Activated T-cell treated with anti-CD3 and anti-CD28 coated beads, Interleukin-2, amount 50 U/mL, for 48 hours (primary cell): ENCODE measurements at places on chromosomes 7 and 10.

GRCh38 chr7:136845899-136846465 lies 22.5 kb upstream of the CHRM2 start:
- no peak for DNase-seq

GRCh38 chr10:123229927-123230630 lies 75.9 kb downstream of the BUB3 start:
- DNase-seq = no peak

DNA sequence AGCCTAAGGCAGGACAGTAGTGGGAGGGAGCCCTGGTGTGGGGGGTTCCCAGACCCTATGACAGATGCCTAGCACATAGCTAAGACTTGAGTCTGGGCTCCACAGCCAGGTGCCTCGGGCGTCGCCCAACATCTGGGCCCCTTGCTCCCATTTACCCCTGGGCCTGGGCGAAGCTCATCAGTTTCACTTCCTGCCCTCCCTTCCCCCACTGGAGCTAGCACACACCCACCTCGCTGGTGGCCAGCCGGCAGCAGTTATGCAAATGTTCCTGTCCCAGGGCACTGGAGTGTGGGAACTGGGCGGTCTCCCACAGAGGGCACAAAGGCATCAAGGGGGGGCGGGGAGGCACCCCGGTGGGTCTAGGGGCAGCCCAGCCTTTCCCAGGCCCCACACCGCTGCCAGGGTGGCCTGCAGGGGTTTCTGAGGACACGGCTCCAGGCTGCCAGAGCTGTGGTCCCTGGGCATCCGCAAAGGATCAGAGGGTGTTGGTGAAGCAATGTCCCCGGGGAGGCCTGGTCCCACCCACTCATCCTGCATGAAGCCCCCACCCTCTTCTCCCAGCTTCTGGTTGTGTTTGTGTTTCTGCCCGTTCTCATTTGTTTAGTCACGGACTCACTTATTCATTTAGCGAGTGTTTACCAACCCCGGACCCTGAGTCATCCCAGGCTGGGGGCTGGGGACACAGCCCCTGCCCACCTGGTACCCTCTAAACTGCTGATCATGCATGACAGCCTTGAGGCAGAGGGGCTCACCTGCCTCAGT lies 20.4 kb downstream of the SH2B2 start:
- peak; percentile 54 for DNase-seq

DNA sequence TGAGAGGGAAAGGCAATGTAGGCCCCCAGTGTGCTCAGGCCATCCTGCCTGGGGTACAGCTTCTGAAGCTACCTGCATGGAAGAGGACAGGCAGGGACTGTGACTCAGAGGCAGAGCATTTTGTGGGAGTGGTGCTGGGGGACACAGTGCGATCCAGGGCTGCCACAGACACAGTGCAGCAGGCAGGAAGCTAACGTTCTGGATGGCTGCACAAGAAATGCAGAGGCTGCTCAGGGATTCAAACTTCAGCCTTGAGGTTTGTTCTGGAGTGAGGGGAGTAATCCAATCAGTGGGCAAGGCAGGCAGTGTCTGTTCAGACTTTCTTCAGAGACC lies 648.0 kb upstream of the IGFBP3 start:
- DNase-seq = no peak

DNA sequence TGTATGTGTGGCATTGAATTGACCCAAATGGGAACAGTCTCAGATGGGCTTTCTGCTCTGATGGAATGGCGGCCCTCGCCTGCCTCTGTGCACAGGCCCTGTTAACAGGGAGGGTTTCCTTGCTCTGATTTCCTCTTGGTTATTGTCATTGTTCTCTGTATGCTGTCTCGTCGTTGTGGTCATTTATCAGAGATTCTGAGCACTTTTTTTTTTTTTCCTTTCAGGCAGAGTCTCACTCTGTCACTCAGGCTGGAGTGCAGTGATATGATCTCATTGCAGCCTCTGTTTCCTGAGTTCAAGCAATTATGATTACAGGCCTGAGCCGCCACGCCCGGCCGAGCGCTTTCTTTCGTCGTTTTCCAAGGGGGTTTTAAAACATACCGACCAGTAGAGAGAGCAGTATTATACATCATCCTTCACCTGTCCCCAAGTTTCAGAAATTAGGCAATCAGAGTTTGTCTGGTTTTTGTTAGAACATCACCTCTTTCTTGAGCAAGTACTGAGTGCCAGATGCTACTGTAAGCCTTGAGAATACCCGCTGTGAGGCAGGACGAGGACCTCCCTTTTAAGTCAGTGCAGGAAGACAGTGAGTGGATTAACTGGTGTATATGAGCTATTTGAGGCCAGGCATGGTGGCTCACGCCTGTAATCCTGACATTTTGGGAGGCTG lies 6.5 kb downstream of the CHST12 start:
- DNase-seq = no peak

DNA sequence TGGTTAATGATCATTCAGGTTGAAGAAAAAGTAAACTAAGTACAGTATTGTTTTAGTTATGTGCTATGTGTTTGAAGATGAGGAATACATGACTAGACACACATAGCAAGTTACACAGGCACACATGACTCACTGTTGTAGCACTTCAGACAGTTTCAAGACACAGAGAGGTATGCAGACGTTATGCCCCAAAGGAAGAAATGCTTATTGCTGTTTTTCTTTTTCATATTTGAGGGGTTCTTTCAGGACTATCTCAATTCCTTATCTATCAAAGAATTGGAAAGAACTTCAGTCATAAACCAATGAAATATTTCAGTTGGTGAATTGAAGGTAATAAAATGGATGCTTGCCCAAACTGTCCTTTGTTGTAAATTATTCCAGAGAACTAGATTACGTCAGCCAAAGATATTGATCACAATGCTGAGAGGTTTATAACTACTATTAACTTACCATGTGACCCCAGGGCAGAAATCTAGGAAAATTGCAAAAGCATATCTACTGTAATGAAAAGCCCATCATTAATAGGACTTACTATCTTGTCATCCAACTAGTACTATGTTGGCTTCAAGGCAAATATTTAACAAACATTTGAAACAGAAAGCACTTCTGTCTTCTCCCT lies 61.2 kb upstream of the CAPZA2 start:
- DNase-seq = no peak

GRCh38 chr10:72812753-72813430 lies 80.6 kb upstream of the OIT3 start:
- DNase-seq = no peak

GRCh38 chr7:118590107-118590506 lies 365.6 kb downstream of the ANKRD7 start:
- no peak for DNase-seq

DNA sequence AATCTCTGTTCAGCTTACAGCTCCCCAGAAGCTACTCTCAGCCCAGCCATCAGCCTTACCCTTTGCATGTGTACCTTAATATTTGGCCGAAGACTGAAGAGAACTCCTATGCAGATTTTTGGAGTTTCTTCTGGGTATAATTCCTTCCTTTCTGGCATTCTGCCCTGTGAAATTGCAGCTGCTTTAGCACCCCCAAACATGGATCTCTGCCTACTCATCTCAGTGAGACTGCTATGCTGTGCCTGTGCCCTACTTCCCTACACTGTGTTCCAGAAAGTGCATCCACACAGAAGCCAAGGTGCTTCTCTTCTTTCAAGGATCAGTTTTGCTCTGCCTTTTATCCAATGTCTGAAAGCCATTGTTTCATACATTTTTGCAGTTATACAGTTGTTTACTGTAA lies 81.6 kb downstream of the NPY start:
- no peak for DNase-seq

GRCh38 chr10:91341686-91342085 lies 68.5 kb upstream of the HECTD2 start:
- no peak for DNase-seq

DNA sequence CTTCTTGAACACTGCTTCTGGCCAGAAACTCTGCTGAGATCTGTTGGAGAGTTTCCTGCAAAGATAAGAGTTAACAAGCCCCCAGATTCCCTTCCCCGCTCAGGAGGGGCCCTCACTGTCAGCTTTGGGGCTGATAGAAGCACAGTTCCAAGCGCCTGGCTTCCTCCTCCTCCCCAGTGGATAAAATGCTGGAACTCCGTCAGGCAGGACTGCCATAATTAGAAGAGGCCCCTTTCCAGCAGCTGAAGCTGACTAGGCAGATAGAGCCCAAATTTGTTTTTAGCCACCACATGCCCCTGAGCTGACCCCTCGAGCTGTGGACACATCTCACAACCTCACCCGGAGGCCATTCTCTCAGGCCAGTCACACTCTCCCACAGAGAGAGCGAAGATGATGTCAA lies 89.4 kb downstream of the TBXAS1 start:
- DNase-seq = no peak

DNA sequence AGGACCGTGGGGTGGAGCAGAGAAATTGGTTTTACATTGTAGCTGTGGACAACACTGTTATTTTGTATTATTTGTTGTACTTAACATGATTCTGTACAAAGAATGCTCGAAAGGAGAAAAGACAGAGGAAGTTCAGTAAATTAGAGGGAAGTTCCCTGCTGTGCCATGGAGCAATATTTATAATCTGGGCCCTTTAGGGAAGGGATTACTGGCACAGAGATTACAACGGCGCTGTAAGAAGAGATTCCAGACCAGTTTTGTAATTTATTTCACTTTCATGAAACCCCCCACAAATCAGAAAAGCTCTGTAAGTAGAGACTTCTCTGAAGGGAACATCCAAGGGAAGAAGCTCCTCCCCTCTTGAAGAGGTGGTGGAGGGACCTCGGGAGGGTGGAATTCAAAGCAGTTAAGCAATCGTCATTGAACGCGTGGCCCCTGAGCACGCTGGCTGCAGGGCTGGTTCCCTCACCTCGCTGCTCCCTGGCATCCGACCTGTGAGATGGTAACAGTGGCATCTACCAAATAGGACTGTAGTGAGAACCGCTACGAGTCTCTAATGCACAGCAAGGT lies 113.5 kb downstream of the KLF6 start:
- DNase-seq = no peak

DNA sequence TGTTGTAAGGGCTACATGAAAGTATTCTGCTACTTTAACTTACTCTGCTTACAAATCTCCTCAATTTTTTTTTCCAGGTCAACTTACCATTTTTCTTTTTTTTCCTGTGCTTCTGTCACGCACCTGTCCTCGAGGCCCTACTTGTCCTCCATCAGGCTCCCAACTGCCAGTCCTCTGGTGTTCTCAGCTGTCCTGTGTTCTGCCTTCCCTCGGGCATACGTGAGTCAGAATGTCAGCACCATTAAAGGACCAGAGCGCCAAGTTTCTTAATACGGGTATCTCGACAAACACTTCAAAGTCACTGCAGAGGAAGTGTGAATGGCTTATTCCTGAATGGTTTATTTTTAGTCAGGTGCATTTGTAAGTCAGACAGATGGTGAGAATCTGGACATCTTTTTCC lies at the start of gene TEX47:
TEX47 (minus strand) TSS at position 185 of the 400 bp plus-strand sequence. CDS start 795 bp downstream, outside the sequence.
- DNase-seq = no peak

DNA sequence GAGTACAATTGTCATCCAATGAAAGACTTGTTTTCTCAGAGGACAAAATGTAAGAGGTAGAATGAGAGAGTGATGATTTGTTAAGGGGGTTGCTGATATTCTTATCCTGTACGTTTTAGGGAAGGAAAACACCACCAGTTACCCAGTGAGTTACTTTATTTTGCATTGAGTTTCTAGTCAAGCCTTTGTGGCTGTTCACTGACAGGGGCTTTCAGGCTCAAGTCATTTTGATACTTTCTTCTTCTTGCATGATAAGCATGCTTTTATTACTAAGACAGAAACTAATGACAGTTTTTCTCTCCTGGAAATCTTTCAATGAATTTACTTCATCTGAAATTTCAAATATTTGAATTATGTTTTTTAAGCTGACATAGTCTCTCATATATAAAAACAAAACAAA lies 710.2 kb upstream of the POM121L12 start:
- DNase-seq = no peak

GRCh38 chr10:60818134-60818770 lies 40.0 kb downstream of the CDK1 start:
- DNase-seq = no peak

DNA sequence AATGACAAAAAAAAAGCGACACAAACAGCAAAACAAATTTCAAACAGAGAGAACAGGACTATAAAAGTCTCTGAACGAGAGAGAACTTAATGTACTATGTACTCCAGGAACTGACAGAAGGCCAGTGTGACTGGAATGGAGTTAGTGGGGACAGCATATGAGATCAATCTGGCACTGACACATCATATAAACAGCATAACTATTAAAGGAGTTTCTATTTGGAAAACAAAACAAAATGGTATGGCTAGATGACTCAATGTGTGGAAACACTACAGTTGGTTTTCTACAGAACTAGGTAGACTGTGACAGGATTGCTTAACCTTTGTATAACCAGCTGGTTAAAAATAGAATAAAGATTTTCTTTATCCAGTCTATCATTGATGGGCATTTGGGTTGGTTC lies 232.9 kb upstream of the KAT6B start:
- no peak for DNase-seq

DNA sequence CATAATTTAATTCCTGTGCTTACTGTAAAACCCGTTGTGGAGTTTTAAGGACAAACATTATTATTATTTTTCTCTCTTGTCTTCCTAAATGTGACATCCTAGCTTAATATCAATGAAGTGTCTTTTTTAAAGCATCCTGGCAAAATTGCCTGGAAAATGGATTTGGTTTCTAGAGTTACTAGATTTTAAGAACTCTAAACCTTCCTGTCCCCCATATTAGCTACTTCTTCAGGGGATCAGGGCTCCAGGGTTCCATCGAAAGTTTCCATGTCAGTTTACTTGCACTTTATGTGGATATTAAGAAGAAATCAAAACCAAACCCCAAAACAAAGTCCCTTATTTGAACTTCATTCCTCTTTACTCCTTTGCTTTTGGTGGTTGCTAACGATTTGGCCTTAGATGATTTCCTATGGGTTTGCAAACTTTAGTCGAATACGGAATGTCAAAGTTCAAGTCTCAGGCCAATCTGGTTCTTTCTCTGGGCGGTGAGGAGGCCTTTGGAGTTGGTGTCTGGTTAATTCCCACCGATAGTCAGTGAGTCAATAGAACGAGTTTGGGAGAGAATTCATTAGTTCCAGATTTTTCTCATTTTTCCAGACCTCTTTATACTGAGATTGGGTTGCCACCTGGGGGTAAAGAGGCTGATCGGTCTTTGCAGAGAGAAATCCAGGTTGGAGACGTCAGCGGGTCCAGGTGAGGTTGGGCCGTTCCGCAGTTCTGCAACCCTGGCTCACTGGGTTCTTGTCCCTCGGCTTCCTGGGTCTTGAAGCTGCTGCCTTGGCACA lies 1.1 kb downstream of the CUX1 start:
- no peak for DNase-seq

DNA sequence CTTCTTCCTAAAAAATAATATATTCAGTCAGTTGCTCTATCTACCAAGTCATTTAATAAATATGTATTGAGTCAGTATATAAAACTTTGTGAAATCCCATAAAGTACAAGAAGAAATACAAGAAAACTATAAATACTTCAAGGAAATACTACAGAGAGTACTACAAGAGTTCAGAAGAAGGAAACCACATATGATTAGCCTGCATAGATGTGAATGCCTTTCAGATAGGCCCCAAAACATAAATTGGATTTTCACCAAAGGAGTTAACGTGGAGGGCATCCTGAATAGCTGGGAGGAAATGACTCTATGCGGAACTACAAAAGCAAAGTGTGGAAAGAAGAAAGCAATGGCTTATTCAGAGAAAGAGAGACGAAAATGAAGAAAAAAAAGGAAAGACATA lies 120.1 kb downstream of the LRRN3 start:
- no peak for DNase-seq

GRCh38 chr10:125231813-125232475 lies 71.6 kb upstream of the CTBP2 start:
- no peak for DNase-seq
